Bronchial epithelial cell (primary cell): ENCODE measurements at places on chromosomes 12 and 14. TPM values are rescaled to one million over a fixed set of nuclear protein-coding genes. Genes with fewer than 3 reads are reported as not detected.

- no peak for DNase-seq
These were observed 542.7 kb upstream of the LMO3 start for GRCh38 chr12:17148706-17149105.

GRCh38 chr12:104604995-104605675, 148.4 kb downstream of the CHST11 start:
- DNase-seq: no peak

DNA sequence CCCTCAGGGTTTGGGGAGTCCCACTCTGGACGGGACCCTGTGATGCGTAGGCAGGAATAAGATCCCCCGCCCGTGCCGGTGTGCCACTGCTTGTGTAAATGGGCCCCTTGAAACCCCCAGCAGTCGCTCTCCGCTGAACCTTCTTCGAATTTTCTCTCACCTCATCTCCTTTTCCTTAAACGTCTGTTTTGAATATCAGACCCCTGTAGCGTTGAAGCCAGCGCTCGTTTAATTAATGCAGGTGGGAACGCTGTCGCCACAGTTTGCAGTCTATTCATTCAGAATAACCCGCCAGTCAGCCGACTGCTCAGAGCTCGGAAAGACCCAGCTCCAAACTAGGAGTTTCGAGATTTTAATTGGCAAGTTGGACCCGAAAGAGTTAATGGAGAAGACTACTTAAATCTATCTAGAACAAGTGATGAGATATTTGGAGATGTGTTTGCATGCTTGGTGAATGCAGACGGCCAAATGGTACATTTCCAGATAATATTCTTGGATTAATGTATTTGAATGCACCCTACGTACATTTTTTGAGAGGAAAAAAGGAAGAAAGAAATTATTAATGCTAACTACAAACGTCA, 739 bp upstream of the PPP2R5E start:
- no peak for DNase-seq

The ZNF140 gene
- total RNA-seq: 19.2 and 37.3 TPM in 2 replicates

The OTOGL gene
- under 0.01 TPM in 1 of 2 replicates, not detected in the other for total RNA-seq
